SK-N-SH treated with all-trans-retinoic acid at 6 μM for 48 hours (cell line): ENCODE measurements at places on chromosomes 11 and 22.

GRCh38 chr11:7353100-7353499, 101.4 kb downstream of the SYT9 start:
- no peak for ATAC-seq

GRCh38 chr22:36520423-36520822, 8.5 kb downstream of the EIF3D start:
- no peak for ATAC-seq

GRCh38 chr11:131823772-131824171, 453.4 kb downstream of the NTM start:
- ATAC-seq, result no peak

DNA sequence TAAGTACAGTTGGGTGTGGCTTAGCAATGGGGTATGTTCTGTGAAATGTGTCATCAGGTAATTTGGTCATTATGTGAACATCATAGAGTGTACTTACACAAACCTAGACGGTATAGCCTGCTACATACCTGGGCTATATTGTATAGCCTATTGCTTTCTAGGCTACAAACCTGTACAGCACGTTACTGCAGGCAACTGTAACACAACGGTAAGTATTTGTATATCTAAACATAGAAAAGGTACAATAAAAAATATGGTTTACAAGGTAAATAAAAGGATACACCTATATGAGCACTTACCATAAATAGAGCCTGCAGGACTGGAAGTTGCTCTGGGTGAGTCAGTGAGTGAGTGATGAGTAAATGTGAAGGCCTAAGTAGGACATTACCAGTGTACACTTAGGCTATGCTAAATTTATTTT, 73.1 kb upstream of the GDPD4 start:
- ATAC-seq, result peak; percentile 51

DNA sequence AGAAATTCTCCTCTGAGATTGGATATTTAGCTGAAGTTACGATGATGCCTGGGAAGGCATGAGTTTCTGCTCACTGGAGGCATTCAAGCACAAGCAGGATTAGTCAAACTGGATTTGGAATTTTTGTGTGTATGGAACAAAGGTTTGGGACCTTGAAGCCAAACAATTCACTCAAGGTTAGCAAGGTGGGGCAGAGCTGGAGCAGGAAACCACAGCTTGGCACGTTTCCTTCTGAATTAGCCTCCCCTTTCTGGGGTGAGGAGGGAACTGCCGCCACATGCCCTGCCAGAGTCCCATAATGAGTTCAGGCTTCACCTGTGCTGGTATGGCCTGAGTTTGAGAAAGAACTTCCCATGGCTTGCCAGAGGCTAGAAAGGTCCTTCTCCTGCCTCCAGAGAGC, 50.9 kb upstream of the RRAS2 start:
- ATAC-seq, result no peak

GRCh38 chr11:74443071-74443864, 24.1 kb downstream of the KCNE3 start:
- peak; percentile 80 for ATAC-seq

DNA sequence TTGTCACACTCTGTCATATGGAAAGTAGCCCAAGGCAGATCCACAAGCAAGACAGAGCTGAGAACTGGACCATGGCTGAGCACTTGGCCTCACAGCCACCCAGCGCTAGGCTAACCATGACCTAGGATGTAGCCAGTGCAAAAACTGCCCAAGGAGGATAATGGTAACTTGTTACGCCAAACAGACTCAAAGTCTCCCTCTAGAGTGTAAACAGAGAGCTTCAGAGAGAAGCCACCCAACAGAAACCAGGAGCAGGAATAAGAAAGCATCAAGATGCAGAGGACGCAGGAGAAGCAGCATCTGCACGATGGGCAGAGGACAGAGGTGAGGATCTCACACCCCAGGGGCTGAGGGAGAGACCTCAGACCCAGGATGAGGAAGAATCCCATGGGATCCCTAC, 97.9 kb downstream of the RCN1 start:
- ATAC-seq, result peak; percentile 46; the same call in 2 of the 3 replicates

GRCh38 chr22:47055921-47056320, 293.5 kb downstream of the TBC1D22A start:
- no peak for ATAC-seq

DNA sequence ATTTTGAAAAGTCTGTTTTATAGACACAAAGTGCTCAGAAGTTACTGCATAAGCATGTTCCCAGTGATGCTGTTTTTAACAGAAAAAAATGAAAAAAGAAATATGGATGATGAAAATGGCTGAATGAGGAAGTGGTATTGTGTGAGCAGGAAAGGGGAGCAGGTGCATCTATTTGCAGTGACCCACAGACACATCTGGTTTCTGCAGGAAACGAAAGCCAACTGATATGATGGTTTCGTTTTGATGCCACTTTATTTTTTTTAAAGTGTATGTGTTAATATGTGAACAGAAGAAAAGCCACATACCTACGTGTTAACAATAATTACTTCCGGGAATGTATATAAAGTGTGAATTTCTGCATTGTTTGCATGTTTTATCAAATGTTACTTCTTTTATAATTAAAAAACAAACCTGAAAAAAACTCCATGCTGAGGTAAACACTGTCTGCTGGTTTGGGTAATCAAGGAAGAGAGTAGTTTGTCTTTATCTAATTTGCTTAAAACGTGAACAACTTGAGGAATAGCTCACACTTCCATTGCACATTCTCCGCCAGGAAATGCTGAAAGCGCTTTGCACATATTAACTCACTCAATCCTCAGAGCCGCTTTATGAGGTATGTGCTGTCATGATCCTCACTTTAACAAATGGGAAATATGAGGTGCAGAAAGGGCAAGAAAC, 1335.9 kb downstream of the TBC1D22A start:
- ATAC-seq, result no peak

- ATAC-seq, result no peak
Observed at GRCh38 chr11:6563667-6564066, 39.7 kb downstream of the RRP8 start.

DNA sequence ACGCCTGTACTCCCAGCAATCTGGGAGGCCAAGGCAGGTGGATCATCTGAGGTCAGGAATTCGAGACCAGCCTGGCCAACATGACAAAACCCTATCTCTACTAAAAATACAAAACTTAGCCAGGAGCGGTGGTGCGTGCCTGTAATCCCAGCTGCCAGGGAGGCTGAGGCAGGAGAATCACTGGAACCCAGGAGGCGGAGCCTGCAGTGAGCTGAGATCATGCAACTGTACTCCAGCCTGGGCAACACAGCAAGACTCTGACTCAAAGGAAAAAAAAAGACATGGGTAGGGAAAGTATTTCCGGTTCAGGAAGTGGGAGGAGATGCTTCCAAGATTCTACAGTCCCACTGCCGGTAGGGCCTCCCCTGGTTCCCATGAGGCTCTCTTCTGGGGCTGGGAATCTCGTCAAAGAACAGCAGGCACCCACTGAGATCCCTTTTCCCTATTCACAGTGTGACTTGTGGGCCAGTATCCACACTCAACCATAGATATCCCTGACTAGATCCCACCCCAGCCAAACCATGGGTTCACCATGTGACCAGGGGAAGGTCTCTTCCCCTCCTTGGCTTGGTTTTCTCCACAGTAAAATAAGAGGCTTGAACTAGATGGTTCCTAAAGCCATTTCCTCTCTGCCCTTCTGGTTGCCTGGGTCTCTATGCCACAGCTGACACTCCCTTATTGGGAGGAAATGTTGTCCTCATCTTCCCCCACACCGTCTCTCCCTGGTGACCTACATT, 443.3 kb downstream of the BUD13 start:
- no peak for ATAC-seq

DNA sequence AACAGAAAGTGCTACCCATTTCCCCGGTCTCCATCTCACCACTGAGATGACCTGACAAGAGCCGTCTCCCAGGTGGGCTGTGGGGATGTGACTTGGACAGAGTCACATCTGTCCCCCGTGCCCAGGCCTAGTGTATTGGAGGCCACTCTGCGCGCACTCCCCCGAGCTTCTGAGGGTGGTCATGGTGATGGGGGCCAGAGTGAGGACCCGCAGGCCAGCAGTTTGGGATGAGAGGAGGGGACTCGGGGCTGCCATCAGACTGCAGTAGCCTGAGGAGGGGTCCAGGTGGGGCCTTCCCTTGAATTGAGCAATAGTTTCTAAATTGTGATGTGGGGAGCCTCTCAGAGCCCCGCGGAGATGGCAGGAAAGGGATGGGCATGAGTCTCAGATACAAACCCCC, 852.6 kb downstream of the TBC1D22A start:
- no peak for ATAC-seq

DNA sequence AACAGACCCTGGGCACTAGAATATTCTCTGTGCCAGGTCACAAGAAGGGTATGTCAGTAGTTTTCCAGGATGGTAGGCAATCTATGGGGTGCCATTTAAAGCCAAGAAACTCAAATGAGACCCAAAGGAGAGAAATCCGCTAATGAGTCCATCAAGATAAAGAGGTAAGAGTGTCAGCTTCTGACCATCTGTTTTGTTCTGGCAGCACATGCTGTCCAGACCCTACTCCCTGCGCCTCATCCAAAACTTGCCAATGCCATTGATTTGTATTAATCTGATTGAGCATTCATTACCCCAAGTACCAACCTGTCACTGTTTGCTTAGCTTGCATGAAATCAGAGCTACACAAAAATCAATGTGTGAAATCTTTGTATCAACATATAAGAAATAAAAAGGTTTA, 229.0 kb downstream of the BLID start:
- no peak for ATAC-seq

GRCh38 chr22:35343664-35344550, 37.0 kb upstream of the HMOX1 start:
- no peak for ATAC-seq

DNA sequence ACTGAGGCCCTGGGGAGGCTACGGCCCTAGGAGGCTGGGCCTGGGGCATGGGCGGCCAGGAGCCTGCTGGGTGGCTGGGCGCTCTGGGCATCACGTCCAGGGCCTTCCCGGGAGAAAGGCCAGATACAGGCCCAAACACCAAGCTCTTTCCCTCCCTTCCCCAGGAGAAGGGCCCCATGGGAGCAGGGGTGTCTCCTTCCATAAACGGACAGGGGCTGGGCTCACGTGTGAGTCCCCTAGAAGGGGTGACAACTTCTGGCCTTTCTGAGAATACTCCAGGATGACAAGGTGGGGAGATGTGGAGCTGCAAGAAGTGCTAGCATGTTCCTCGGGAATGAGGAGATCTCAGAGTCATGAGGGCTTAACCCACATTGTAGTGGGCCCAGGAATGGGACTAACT, 19.5 kb upstream of the SYT8 start:
- no peak for ATAC-seq

- no peak for ATAC-seq
Observed at GRCh38 chr22:24440718-24441405, 13.5 kb downstream of the ADORA2A start.

- no peak for ATAC-seq
Observed at GRCh38 chr11:100550912-100551632, 136.0 kb upstream of the ARHGAP42 start.

GRCh38 chr22:22474733-22475132, 33.8 kb downstream of the ZNF280B start:
- no peak for ATAC-seq

DNA sequence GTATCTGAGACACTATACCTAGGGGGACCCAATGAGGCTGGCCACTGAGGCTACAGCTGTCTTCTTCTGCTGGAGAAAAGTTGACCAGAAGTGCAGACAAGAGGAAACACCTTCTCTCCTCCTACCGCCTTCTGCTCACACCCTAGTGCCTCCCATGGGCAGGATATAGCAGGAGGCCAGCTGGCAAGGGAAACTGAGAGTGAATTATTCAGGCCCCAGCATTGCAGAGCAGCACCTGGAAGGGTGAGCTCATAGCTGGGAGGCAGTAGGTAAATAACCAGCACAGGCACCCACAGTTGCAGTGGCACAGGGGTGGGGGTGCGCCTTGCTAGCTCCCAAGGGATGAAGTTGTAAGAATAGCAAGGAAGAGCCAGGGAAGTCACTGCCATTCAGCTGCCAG, 267.4 kb upstream of the NCAM1 start:
- ATAC-seq, result no peak

DNA sequence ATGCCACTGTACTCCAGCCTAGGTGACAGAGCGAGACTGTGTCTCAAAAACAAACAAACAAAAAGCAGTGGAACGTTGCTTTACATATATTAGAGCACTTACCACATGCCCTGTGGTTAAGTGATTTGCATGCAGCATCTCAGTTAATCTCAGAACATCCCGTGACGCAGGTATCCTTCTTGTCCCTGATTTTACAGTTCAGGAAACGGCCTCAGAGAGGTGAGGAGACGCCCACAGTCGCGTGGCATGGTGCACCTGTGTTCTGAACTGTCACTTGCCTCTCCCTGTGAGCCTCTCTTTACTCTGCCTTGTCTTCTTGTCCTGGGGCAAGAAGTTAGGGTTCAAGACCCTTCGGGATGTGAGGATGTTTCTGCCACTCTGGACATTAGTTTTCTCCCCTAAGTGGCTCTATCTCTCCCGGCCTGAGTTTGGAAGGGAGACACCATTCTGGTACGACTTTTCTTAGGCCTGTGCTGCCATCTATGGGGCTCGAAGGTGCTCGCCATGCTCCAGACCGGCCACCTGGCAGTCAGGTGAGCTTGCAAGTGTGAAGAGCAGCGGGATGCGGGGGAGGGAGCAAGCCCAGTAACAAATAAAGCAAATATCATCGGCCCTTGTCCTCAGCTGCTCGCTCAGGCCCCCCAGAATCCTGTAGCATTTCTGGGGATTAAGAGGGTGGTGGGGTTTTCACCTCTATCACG, 25.6 kb downstream of the YWHAH start:
- ATAC-seq, result peak; percentile 89

DNA sequence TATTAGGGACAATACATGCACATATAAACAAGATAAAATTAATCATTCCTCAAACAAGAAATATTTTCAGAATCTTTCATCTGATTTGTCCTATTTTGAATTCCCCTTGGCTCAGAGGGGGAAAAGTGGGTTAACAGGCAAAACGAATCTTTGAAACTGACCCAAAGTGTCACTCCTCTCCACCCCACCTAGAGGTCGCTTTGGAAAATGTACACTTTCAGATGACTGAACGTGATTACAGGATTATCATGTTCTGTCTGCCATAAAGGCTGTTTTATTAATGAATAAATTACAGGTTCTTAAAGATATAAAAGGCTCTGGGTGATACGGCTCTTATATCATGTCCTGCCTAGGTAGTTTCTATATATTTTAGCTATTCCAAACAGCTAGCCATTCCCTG, 1735.0 kb downstream of the LRRC4C start:
- no peak for ATAC-seq

DNA sequence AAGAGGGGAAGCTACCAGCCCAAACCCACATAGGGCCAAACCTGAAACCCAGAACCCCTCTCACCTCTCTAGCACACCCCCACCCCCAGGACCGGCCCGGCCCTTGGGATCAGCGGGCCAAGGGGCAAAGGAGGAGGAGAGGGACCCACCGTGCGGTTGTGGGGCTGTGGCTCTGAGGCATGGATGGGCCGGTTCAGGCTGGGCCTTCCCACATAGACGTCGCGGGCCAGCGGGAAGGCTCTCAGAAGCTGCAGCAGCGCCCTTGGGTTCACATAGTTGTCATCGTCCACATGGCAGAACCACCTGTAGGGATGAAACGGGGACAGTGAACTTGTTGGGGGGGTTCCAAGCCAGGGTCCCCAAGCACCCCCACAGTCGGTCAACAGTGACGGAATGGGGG, 7.0 kb downstream of the MFNG start:
- ATAC-seq, result no peak
